Dermis microvascular lymphatic vessel endothelial cell (primary cell): ENCODE measurements at places on chromosomes 7 and 10. TPM values are rescaled to one million over a fixed set of nuclear protein-coding genes. Genes with fewer than 3 reads are reported as not detected.

Gene RARRES2
- total RNA-seq, result 0.51 and 1.8 TPM in 2 replicates

- DNase-seq, result no peak
Measured at GRCh38 chr10:16626697-16627096, 105.0 kb upstream of the C1QL3 start.

GRCh38 chr10:1227510-1228402, 171.6 kb downstream of the WDR37 start:
- no peak for DNase-seq

DNA sequence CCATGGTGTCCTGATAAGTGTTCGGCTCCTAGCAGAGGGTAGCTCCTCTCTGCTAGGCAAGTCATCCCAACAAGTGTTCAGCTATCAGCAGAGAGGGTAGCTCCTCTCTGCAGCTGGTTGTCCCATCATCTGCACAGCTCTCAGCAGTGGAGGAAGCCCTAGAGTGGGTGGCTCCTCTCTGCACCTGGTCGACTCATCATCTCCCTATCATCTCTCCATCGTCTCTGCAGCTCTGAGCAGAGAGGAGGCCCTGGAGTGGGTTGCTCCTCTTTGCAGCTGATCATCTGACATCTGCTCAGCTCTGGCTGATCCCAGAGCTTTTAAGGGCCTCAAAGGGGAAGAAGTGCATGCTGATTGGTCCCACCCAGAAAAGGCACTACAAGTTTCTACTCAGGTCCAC, 199.9 kb upstream of the KMT2E start:
- no peak for DNase-seq

- DNase-seq, result no peak
Measured at GRCh38 chr10:22341190-22341925, 3.9 kb upstream of the SPAG6 start.

GRCh38 chr7:113071465-113071864, 15.2 kb downstream of the GPR85 start:
- DNase-seq, result no peak

- DNase-seq, result no peak
Measured at GRCh38 chr10:13496164-13496563, 32.6 kb downstream of the BEND7 start.

GRCh38 chr10:19762026-19762425, 54.2 kb upstream of the PLXDC2 start:
- DNase-seq, result no peak

- DNase-seq, result no peak
Measured at GRCh38 chr7:132494474-132494873, 81.8 kb downstream of the PLXNA4 start.

DNA sequence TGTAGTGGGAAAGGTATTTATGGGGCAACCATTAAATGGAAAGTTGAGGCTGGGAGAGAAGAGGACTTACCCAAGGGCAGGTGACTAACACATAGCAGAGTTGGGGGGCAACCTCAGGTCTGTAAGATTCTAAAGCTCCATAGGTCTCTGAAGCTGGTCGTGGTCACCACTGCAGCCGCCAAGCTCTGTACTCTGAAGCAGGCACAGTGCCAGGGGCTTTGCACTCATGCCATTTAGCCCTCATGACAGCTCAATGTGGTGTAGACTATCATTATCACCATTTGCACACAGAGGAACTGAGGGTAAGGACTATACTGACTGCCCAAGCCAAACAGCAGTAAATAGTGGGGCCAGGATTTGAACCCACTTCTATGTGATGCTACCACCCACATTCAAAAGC, 32.5 kb upstream of the TMEM273 start:
- DNase-seq, result no peak

Gene GIGYF1
- total RNA-seq, result 9.0 and 15.2 TPM in 2 replicates

- peak; percentile 53 for DNase-seq
Measured at GRCh38 chr7:151759591-151760042, 117.3 kb downstream of the PRKAG2 start.

GRCh38 chr7:35685781-35686180, 9.2 kb downstream of the HERPUD2 start:
- no peak for DNase-seq

Gene DYNC1I1
- 11.4 and 14.0 TPM in 2 replicates for total RNA-seq

DNA sequence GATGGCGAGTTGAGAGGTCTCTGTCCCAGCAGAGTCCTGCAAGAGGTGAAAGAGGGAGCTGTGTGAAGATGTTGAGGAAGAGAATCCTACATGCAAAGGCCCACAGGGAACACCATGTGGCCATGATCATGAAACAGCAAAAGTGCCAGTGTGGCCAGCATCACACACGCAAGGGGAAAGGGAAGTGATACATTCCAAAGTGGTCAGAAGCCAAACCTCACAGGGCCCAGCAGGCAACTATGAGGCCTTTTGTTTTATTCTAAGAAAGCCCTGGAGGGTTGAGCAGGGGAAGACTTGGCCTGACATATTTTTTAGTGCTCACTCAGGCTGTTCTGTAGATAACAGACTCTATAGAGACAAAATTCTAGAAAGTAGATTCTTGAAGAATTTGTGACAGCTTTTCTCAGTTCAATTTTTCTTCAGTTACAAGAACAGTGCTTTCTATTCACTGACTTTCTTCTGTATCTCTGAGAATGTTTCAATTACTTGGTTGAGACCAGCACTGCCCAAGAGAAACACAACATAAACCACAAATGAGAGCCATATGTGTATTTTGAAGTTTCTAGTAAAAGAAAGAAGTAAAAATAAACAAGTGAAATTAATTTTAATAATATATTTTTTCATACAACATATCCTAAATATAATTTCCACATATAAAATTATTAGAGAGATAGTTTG, 82.3 kb downstream of the HTR7 start:
- no peak for DNase-seq

Gene GRIFIN
- total RNA-seq, result not detected in 2 replicates

Gene CHST3
- 4.6 and 6.2 TPM in 2 replicates for total RNA-seq

GRCh38 chr10:97589479-97589878, at the start of gene C10orf62:
Gene C10orf62, plus strand, starts transcription at chr10:97589721. Its CDS starts 177 bp downstream, at chr10:97589898.
- no peak for DNase-seq

DNA sequence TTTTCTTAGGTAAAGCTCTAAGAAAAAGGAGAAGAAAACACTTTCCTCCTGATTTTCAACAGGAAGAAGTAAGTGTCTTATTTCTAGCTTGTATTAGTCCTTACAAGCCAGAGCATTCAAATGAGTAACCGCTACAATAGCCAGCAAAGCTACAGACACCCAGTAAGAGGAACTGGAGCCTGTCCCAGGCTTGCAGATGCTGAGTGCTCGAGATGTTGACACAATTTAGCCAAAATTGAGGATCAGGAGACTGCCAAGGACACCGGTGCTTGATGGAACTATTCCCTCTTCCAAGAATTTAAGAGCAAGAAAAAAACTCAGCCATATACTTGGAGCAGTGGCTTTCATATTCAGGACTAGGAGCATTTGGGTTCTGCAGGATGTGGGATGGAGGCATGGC, 149.3 kb upstream of the DPP6 start:
- no peak for DNase-seq

DNA sequence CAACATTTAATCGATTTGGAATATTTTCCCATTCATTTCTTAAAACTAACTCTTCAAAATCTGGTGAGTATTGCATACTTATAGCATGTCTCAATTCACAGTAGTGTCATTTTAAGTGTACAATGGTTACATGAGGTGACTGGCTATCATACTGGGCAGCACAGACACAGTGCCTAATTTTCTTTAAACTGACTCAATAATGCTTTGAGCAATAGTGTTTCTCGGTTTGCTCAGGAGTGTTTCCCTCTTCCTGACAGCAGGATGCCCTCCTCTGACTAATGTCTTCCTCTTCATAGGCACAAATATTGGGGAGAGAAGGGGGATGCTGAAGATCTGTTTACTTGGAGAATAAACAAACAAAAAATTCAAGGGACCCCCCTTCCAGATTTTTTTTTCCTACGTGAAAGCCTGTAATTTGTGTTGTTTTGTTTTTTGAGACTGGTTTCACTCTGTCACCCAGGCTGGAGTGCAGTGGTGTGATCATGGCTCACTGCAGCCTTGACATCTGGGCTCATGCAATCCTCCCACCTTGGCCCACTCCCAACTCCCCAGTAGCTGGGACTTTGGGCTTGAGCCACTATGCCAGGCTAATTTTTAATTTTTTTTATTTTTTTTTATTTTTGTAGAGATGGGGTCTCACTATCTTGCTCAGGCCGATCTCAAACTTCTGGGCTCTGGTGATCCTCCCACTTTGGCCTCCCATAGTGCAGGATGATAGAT, 2.2 kb downstream of the MRC1 start:
- DNase-seq, result no peak

- DNase-seq, result peak; percentile 6
Measured at GRCh38 chr10:88848499-88848898, 3.1 kb downstream of the ANKRD22 start.

- DNase-seq, result no peak
Measured at GRCh38 chr10:93742633-93743349, 14.9 kb upstream of the LGI1 start.

GRCh38 chr10:87991946-87992345, 128.5 kb downstream of the PTEN start:
- no peak for DNase-seq

DNA sequence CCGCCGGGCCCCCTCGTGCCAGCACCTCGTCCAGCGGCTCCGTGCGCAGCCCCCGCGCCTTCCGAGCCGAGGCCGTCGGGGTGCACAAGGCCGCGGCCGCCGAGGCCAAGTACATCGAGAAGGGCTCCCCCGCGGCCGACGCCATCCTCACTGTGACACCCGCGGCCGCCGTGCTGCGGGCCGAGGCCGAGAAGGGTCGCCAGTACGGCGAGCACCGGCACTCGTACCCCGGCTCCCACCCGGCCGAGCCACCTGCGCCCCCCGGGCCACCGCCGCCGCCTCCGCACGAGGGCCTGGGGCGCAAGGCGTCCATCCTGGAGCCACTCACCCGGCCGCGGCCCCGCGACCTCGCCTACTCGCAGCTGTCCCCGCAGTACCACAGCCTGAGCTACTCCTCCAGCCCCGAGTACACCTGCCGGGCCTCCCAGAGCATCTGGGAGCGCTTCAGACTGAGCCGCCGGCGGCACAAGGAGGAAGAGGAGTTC, 76.5 kb downstream of the ELFN1 start:
- DNase-seq, result no peak

Gene CYP2C18
- total RNA-seq, result not detected in 2 replicates

DNA sequence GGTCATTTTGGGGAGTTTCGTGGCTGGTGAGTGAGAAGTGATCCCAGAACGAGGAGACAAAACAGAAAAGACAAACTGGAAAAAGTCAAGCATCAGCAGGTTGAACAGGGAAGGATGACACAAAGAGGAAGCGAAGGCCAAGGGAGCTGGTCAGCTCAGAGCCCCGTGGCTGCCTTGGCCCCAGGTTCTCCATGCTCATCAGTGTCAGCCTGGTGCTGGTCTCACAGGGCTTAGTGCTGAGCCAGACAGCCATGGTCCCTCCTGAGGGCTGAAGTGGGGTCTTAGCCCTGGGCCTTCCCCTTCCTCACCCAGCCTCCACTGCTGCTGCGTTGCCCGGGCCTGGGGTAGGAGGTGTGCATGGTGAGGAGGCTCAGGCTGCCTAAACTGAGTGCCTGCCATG, 183.6 kb downstream of the PFKFB3 start:
- no peak for DNase-seq
